ENCODE measurements at places on chromosomes 12 and 14. TPM values are rescaled to one million over a fixed set of nuclear protein-coding genes. Genes with fewer than 3 reads are reported as not detected.

The SIVA1 gene
- 53.2 TPM for total RNA-seq

DNA sequence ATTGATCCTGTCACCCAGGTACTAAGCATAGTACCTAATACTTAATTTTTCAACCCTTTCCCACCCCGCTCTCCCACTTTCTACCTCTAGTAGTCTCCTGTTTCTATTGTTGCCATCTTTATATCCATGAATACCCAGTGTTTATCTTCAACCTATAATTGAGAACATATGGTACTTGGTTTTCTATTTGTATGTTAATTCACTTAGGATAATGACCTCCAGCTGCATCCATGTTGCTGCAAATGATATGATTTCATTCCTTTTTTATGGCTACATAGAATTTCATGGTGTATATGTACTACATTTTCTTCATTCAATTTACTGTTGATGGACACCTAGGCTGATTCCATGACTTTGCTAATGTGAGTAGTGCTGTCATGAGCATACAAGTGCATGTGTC is 547.3 kb upstream of the NOVA1 start:
- no peak for DNase-seq

DNA sequence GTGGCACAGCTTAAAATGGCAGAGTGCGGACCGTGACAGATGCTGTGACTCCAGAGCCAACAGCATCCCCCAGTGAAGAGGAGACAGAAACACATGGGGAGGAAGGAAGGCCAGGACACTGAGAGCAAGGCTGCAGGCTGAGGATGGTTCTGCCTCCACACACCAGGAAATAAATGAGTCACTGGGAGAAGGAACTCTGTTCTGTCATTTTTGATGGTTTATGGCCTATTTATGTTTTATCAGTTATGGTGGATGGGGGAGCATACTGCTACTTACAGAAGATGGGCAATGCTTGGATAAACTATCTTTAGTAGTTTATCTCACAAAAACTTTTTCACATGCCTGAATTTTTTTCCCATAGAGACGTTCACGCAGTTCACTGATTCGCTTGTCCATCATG is 33.8 kb downstream of the ZFYVE21 start:
- DNase-seq: no peak

GRCh38 chr12:108613548-108613947 is 15.7 kb upstream of the TMEM119 start:
- no peak for DNase-seq

DNA sequence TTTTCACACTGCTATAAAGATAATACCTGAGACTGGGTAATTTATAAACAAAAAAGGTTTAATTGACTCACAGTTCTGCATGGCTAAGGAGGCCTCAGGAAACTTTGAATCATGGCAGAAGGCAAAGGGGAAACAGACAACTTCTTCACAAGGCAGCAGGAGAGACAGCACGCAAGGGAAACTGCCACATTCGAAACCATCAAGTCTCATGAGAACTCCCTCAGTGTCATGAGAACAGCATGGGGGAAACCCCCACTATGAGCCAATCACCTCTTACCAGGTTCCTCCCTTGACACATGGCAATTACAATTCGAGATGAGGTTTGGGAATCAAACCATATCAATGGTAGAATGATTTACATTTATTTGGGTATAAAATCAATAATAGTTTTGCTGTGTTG is 558.5 kb downstream of the TMTC2 start:
- no peak for DNase-seq
